ENCODE measurements at places on chromosomes 5 and 9. TPM values are rescaled to one million over a fixed set of nuclear protein-coding genes. Genes with fewer than 3 reads are reported as not detected.
A peak's percentile ranks its signal among the peaks of the same experiment; 100 is the strongest.

C7 gene
- total RNA-seq = 0.88 TPM

FOXD4 gene
- 0.29 TPM for total RNA-seq

IL4 gene
- not detected for total RNA-seq

FRRS1L gene
- 0.36 TPM for total RNA-seq

ANP32B gene
- total RNA-seq = 12.7 TPM

CAMK4 gene
- total RNA-seq = 0.72 TPM

GARIN3 gene
- total RNA-seq = not detected

EGFL7 gene
- total RNA-seq = 3.3 TPM

PTGES gene
- 70.9 TPM for total RNA-seq

ZFP37 gene
- 3.3 TPM for total RNA-seq

GOLGA1 gene
- 15.6 TPM for total RNA-seq

DNA sequence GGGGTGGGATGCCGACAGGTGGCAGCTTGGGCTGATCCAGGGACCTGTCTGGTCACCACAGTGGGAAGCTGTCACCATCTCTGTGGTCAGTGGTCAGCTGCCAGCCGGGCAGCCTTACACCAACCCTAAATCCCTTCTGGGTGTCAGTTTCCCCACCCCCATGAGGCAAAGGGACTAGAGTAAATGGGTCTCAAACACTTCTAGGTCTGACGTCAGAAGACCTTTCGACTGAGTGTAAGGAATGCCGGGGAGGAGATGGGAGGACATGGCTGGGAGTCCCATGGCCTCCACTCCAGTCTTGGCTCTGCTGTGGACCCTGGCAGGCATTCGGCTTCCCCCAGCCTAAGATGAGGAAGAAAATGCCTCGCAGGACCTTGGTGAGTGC is 40.3 kb upstream of the SLC25A51 start:
- H3K27me3 ChIP-seq = no peaks in the 10 kb centered on the region
- H3K27ac ChIP-seq = peak overlapping the region; percentile 59
- peak; percentile 71 for DNase-seq
- no peak overlapping the region for H3K4me3 ChIP-seq
- H3K4me1 ChIP-seq = peaks cover 40% of the 10 kb centered on the region

GRCh38 chr5:92635001-92635461 is 946.0 kb downstream of the NR2F1-AS1 start:
- no peaks in the 10 kb centered on the region for H3K4me1 ChIP-seq
- H3K27me3 ChIP-seq = peaks cover 3% of the 10 kb centered on the region
- H3K27ac ChIP-seq = no peak overlapping the region
- no peaks in the 10 kb centered on the region for H3K36me3 ChIP-seq

- H3K36me3 ChIP-seq = no peaks in the 10 kb centered on the region
- H3K4me3 ChIP-seq = peak overlapping the region; percentile 55
- DNase-seq = peak; percentile 41
- H3K4me1 ChIP-seq = peaks cover 5% of the 10 kb centered on the region
Measured at GRCh38 chr5:112417931-112418658, 982 bp downstream of the EPB41L4A start.

GRCh38 chr9:13149454-13149853 is 130.0 kb downstream of the MPDZ start:
- no peaks in the 10 kb centered on the region for H3K4me1 ChIP-seq
- no peaks in the 10 kb centered on the region for H3K27me3 ChIP-seq
- H3K27ac ChIP-seq = no peak overlapping the region
- peaks cover 7% of the 10 kb centered on the region for H3K36me3 ChIP-seq
- H3K4me3 ChIP-seq = no peak overlapping the region

DNA sequence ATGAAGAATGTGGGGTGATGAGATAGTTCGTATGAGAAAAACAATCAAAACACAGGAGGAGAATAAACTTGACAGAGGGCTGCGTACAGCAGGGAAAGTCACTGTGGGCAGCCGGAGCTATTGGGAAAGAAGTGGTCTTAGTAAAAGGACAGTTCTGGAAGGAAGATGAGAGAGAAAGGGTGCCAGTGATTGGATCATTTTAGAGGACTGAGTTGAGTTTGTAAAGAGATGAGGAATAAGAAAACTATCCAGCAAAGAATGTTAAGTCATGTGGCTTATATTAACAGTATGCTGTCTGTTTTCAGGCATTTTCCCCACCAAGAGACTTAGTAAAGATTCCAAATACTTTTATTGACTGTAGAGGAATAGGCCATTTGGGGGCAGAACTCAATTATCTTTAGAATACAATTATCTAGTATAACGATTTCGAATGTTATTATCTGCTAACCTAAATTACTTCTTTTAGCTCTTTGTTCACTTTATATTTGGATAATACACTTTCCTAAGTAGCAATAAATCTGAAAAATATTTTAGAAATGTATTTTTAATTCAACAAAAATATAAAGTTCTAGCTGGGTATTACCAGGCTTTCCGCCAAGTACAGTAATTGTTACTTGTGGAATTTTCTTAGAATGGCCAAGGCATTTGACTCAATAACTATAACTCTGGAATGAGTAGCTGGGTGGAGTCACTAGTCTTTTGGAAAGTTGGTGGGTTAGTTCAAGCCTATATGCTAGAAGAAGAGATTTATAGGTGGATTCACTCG is 15.5 kb upstream of the LOX start:
- no peaks in the 10 kb centered on the region for H3K27me3 ChIP-seq
- H3K4me3 ChIP-seq = peak overlapping the region; percentile 24
- peak overlapping the region; percentile 93 for H3K27ac ChIP-seq
- no peak for DNase-seq
- H3K36me3 ChIP-seq = no peaks in the 10 kb centered on the region

- no peaks in the 10 kb centered on the region for H3K27me3 ChIP-seq
- DNase-seq = no peak
- H3K27ac ChIP-seq = no peak overlapping the region
- no peaks in the 10 kb centered on the region for H3K36me3 ChIP-seq
- no peak overlapping the region for H3K4me3 ChIP-seq
Measured at GRCh38 chr9:70475211-70475610, 60.8 kb upstream of the KLF9 start.

- DNase-seq = no peak
- H3K4me1 ChIP-seq = no peaks in the 10 kb centered on the region
- no peak overlapping the region for H3K4me3 ChIP-seq
- no peaks in the 10 kb centered on the region for H3K27me3 ChIP-seq
- H3K36me3 ChIP-seq = no peaks in the 10 kb centered on the region
Measured at GRCh38 chr5:67476531-67476930, 279.9 kb upstream of the CD180 start.

DNA sequence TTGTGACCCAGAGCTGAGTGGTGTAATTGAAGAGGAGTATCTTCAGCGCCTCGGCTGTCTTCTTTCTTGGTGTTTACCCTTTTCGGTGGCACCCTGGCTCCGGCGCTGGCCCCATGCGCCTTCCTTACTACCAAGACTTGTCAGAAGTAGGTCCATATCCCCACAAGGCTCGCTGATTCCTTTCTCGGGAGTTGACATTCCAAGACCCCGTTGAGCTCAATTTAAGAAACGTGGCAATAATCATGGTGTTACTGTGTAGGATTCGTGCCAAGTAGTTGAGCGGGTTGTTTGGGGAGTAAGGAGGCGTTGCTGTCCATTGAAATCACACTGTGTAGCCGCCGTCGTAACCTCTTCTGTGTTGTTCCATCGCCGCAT is 795 bp downstream of the NDUFAF2 start:
- peak overlapping the region; percentile 87 for H3K27ac ChIP-seq
- H3K4me1 ChIP-seq = peaks cover 20% of the 10 kb centered on the region
- H3K27me3 ChIP-seq = no peaks in the 10 kb centered on the region
- H3K4me3 ChIP-seq = peak overlapping the region; percentile 97

- H3K27ac ChIP-seq = no peak overlapping the region
- no peaks in the 10 kb centered on the region for H3K27me3 ChIP-seq
- H3K36me3 ChIP-seq = no peaks in the 10 kb centered on the region
- H3K4me3 ChIP-seq = no peak overlapping the region
Measured at GRCh38 chr5:17069995-17070511, 134.0 kb upstream of the MYO10 start.

DNA sequence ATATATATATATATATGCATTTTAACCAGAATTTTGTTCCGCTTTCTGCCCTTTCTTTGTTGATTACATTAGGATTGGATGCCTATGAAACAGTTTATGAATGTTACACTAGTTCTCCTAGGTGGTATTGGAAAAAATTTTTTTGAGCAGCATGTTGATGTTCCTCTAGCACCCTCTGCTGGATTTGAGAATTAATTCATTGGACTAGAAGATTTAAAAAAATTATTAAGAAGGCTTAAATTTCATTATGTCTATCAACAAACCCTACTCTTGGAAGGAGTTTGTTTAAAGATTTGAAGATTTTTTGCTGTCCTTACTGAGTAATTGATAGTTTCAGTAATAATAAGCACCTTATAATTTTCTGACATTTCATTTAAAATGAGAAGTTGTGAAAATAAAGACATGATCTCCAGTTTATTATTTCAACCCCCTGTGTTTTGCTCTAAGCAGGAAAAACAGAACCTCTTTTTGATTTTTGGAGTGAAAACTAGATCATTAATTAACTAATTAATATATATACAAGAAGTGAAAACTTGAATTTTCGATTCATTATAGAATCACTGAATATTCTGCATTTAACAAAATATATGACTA is 89.6 kb downstream of the CCDC171 start:
- H3K36me3 ChIP-seq = no peaks in the 10 kb centered on the region
- no peaks in the 10 kb centered on the region for H3K27me3 ChIP-seq
- H3K4me1 ChIP-seq = no peaks in the 10 kb centered on the region
- no peak overlapping the region for H3K27ac ChIP-seq

DNA sequence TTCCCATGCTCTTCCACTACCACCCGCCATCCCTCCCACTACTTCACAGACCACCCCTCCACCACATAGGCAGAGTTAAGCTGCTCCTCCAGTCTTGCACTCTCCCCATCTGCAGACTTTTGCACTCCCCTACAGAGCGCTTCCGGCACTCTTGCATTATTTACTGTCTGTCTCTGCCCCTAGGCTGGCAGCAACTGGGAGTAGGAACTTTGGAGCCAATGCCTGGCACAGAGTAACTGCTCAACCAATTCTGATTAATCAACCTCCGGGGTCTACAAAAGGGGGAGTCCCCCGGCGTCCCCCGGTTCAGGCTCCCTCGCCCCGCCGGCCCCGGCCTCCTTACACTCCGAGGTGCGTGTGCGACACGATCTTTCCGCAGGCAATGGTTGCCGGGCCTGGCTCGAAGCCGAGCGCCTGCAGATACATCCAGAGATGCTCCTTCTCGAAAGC is 498 bp downstream of the HAUS6 start:
- peak; percentile 66 for DNase-seq
- H3K27ac ChIP-seq = peak overlapping the region; percentile 18
- H3K27me3 ChIP-seq = no peaks in the 10 kb centered on the region
- H3K4me3 ChIP-seq = peak overlapping the region; percentile 84
- H3K36me3 ChIP-seq = no peaks in the 10 kb centered on the region
- H3K4me1 ChIP-seq = peaks cover 10% of the 10 kb centered on the region

DNA sequence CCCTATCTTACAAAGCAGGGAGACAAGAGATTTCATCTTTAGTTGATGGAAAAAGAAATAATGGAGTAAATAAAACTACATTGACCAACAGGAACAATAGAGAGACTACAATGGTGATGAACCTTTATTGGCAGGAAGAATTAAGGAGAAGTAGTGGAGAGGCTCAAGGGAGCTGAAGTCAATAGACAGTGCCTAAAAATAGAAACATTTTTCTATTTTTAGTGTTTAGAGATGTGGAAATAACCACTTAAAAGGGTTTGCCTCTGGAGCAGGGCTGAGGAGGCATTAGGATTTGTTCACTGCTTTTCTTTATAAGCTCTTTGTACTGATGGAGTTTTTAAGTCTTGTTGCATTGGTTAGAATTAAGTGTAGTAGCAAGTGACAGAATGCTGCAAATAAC is 98.4 kb upstream of the ERCC6L2 start:
- DNase-seq = no peak
- peaks cover 20% of the 10 kb centered on the region for H3K4me1 ChIP-seq
- H3K36me3 ChIP-seq = no peaks in the 10 kb centered on the region
- no peak overlapping the region for H3K4me3 ChIP-seq
- H3K27me3 ChIP-seq = peaks cover 40% of the 10 kb centered on the region

- DNase-seq = no peak
- no peak overlapping the region for H3K4me3 ChIP-seq
- H3K27me3 ChIP-seq = no peaks in the 10 kb centered on the region
- H3K27ac ChIP-seq = peak overlapping the region; percentile 3
- H3K36me3 ChIP-seq = no peaks in the 10 kb centered on the region
Measured at GRCh38 chr9:129317179-129318011, 139.3 kb upstream of the IER5L start.

DNA sequence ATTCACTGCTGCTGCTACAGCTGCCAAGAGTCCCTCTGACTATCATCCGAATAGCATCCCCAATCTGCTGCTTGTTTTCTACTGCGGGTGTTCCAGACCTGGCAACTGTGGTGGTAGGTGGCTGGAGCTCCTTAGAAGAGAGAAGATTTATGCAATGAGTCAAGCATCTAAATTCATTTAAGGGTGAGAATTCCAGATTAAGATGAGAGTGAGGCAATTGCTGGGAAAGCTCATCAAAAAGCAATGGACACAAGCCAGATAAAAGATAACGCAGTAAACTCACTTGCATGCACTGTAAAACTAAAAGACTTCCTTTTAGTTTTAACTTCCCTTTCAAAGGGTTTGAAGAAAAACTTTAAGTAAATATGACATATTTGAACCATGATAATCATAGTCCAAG is 3.9 kb downstream of the PLK2 start:
- peaks cover 65% of the 10 kb centered on the region for H3K36me3 ChIP-seq
- DNase-seq = no peak
- H3K27me3 ChIP-seq = no peaks in the 10 kb centered on the region

- peak overlapping the region; percentile 93 for H3K27ac ChIP-seq
- H3K27me3 ChIP-seq = no peaks in the 10 kb centered on the region
- H3K36me3 ChIP-seq = peaks cover 11% of the 10 kb centered on the region
- peaks cover 25% of the 10 kb centered on the region for H3K4me1 ChIP-seq
Measured at GRCh38 chr5:134370311-134370870, 978 bp upstream of the UBE2B start.

GRCh38 chr5:78879516-78879915 is 105.6 kb downstream of the ARSB start:
- no peak overlapping the region for H3K4me3 ChIP-seq
- H3K36me3 ChIP-seq = no peaks in the 10 kb centered on the region
- H3K4me1 ChIP-seq = no peaks in the 10 kb centered on the region
- no peaks in the 10 kb centered on the region for H3K27me3 ChIP-seq

- no peaks in the 10 kb centered on the region for H3K27me3 ChIP-seq
- no peaks in the 10 kb centered on the region for H3K36me3 ChIP-seq
- no peak overlapping the region for H3K27ac ChIP-seq
- no peak overlapping the region for H3K4me3 ChIP-seq
- H3K4me1 ChIP-seq = peaks cover 5% of the 10 kb centered on the region
- peak; percentile 65 for DNase-seq
Measured at GRCh38 chr9:93072383-93072795, 13.9 kb downstream of the SUSD3 start.

GRCh38 chr5:24110004-24110615 is 534.7 kb downstream of the CDH10 start:
- H3K27me3 ChIP-seq = no peaks in the 10 kb centered on the region
- H3K27ac ChIP-seq = no peak overlapping the region
- peak; percentile 11 for DNase-seq
- no peaks in the 10 kb centered on the region for H3K4me1 ChIP-seq
- no peak overlapping the region for H3K4me3 ChIP-seq

GRCh38 chr9:23682352-23682751 is 143.7 kb downstream of the ELAVL2 start:
- H3K27me3 ChIP-seq = no peaks in the 10 kb centered on the region
- no peaks in the 10 kb centered on the region for H3K4me1 ChIP-seq
- DNase-seq = no peak

GRCh38 chr5:120873083-120873482 is 409.0 kb downstream of the PRR16 start:
- no peak for DNase-seq
- H3K36me3 ChIP-seq = no peaks in the 10 kb centered on the region
- no peaks in the 10 kb centered on the region for H3K27me3 ChIP-seq
- no peak overlapping the region for H3K4me3 ChIP-seq
- no peaks in the 10 kb centered on the region for H3K4me1 ChIP-seq

- H3K27ac ChIP-seq = no peak overlapping the region
- DNase-seq = no peak
- peak overlapping the region; percentile 4 for H3K4me3 ChIP-seq
- no peaks in the 10 kb centered on the region for H3K27me3 ChIP-seq
- no peaks in the 10 kb centered on the region for H3K36me3 ChIP-seq
Measured at GRCh38 chr5:124859027-124859426, 112.6 kb upstream of the ZNF608 start.
